Forelimb muscle (tissue), 1 donor: ENCODE measurements at places on chromosomes 3 and 15.
A peak's percentile ranks its signal among the peaks of the same experiment; 100 is the strongest.

DNA sequence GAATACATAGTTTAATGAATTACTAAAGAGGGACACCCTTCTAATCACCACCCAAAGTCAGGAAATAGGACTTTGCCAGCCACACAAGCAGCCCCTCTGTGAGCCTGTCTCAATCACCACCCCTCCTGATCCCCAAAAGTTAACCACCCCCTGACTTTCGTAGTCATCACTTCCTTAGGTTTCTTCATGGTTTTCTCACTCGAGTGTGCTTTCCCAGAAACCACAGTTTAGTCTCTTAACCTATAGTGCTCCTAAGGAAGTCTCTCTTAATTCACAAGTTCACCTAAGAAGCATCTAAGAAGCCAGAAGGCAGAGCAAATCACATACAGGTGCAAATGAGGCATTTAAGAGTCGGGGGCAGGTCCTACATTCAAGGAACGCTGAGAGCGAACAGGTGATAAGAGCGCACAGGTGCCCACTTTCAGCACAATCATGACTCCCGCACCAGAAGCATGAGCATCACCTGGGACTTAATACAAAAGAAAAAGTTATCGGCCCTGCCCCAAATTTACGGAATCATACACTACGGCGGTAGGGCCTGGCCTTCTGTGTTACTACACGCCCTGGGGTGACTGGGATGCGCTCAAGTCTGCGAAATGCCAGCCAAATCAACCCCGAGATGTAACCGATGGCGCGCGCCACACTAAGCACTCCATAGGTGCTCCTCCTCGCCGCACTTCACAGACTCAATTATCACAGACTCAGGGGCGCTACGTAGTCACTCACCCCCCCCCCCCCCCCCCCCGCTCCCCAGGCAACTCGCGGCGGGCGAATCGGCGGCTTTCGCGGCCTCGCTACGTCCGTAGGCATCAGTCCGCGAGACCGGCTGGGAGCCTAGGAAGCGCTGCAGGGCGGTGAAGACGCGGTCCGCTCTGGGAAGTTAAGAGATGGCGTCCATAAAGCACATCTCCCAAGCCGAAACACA, 815 bp downstream of the ULK4 start:
- DNase-seq: no peak

DNA sequence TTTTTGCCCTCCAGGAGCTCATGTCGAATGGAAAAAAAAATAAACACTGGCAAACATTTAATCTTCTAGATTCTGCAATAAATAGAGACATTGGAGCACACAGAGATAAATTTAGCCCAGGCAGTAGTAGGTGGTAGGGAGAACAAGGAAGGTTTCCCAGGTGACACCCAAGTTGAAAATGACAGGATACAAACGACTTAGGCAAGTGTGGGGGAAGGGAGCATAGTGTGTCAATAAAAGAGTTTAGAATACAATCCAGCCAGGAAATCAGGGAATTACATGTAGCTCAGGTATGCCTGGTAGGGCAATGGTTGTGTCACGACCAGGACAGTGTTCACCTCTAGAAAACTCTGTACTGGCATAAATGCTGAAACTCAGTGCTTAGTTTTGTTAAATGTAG, 364.6 kb upstream of the AGTR1 start:
- DNase-seq: no peak

- DNase-seq: no peak
Measured at GRCh38 chr15:37773111-37773860, 161.2 kb upstream of the TMCO5A start.

- no peak for DNase-seq
Measured at GRCh38 chr3:54619531-54619930, 308.3 kb downstream of the LRTM1 start.

- peak; percentile 4 for DNase-seq
Measured at GRCh38 chr3:74614107-74614967, at the start of gene CNTN3. CNTN3 (minus strand) TSS chr3:74614659; CDS start chr3:74521112, 93,547 bp downstream.

GRCh38 chr15:68791431-68792283, 29.0 kb downstream of the ANP32A start:
- DNase-seq: no peak

- DNase-seq: no peak
Measured at GRCh38 chr3:149174901-149175300, 45.5 kb downstream of the HPS3 start.

- DNase-seq: no peak
Measured at GRCh38 chr3:82001276-82001923, 240.0 kb upstream of the GBE1 start.

DNA sequence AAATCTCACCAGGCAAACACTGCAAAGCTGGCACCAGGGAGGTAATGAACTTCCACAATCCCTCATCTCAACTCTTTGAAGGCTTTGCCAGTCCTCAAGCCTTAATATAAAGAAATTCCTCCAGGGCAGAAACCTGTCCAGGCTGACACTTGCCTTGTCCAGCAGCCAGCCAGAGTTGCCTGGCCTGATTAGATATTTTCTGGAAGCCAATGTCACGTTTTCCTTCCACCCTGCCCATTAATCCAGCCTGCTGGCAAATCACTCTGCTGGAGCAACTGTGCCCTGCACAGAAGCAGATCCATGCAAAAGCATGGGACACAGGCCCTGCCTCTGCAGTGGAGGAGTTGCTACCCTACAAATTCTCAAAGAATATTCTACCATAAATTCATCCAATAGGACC, 56.5 kb downstream of the HEG1 start:
- DNase-seq: no peak

- DNase-seq: no peak
Measured at GRCh38 chr3:19967812-19968211, 20.9 kb downstream of the RAB5A start.

DNA sequence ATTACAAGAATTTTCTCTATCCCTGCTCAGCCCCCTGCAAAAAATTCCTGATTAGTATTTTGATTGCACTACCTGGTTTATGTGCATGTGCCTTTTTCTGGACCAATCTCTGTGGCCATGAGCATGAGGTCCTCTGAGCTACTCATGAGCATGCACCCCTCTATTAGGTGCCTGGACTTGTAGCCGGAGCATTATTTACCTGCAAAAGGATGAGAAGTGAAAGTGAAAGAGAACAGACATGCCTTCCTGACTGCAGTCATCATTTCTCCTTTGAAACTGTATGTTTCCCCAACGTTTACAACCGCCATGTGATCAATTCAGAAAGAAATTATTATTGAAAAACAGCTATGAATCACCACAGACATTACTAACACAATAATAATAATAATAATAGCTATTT, 1008.8 kb downstream of the ROBO2 start:
- no peak for DNase-seq

DNA sequence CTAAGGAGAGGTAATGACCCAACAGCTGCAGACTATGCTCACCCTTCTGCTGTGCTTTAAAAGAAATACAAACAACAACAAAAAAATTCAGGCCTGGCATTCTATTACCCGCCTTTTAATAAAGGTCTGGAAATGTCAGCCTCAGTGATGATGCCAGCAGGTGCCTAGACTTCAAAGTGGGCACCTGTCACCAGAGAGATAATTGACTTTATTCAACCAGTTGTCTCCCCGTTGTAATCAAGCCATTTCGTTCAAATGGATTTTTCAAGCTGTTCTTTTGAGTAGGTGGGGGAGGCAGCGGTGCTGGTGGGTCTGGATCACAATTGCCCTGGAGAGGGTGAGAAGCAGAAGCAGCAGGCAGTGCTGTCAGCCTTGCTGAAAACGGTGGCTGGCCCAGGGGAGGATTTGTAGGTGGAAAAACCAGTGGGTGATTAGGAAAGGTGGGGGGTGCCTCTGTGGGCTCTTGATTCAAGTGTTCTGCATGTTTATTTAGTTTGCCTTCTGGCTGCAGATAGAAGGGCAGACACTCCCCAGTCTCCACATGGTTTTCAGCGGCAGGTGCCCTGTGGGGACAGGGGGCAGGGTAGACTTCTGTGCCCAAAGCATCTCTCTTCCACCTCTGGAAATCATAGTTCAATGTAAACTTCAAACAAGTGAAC, 300.2 kb upstream of the SLCO3A1 start:
- no peak for DNase-seq

DNA sequence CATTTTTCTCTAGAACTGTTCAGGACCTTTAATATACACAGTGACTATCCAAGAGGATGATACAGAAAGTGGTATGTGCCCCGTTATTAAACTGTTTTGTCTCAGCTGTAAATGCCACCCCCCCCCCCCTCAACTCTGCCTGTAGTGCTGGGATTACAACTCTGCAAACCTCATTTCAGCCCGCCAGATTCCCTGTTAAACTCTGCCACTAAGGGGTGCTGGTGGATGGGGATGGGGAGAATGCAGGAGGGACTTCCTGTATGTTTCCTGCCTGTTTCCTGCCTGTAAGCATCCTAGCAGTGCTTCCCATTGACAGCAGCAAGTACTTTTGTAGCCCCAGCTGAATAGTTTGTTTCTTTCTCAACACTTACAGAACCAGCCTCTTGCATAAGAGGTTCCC, 301.7 kb upstream of the RORA start:
- no peak for DNase-seq

- no peak for DNase-seq
Measured at GRCh38 chr3:170749765-170750477, 120.1 kb downstream of the RPL22L1 start.

- no peak for DNase-seq
Measured at GRCh38 chr15:57916695-57917094, 148.8 kb downstream of the ALDH1A2 start.

GRCh38 chr3:77536038-77536775, 496.3 kb downstream of the ROBO2 start:
- no peak for DNase-seq

- no peak for DNase-seq
Measured at GRCh38 chr3:8500319-8500988, 1.2 kb upstream of the LMCD1 start.

GRCh38 chr3:9311228-9311627, 51.6 kb upstream of the THUMPD3 start:
- DNase-seq: no peak

- DNase-seq: no peak
Measured at GRCh38 chr3:142987080-142987700, 14.2 kb upstream of the U2SURP start.

DNA sequence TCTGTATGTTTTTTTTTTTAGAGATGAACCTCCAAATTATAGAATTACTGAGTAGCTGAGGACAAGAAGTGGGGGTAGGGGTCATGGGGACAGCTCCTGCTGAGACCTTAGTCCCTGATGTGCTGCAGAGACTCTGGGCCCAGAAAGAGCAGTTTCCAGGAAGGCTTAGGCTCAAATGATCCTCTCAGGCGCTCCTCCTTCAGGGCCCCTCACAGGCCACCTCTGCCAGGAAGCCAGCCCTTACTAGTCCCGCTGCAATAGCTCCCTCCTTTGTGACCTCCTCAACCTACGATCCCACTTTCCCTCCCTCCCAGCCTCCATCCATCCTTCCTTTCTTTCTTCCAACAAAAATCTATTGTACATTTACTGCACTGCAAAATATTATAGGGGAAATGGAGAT, 24.6 kb downstream of the SLC28A1 start:
- no peak for DNase-seq

- no peak for DNase-seq
Measured at GRCh38 chr15:64373360-64373759, 7.9 kb downstream of the PCLAF start.

GRCh38 chr3:99286266-99286845, 352.0 kb upstream of the COL8A1 start:
- DNase-seq: no peak

DNA sequence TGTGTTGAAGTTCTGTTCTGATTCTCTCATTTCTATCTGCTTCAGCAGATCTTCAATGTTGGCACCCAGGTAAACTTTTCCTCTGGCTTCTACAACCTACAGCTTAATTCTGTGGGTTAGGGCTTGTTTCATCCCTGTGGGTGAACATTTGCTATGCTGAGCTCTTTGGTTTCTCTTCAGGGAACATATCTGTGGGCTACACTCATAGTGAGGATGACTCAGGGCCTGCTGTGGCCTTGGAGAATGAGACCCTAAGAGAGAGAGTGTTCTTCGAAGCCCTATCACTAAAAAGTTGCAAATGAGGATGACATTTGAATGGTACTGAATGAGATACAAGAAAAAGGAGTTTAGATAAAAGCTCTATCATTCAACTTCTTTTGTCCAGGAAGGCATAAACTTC, 346.2 kb upstream of the CBLB start:
- DNase-seq: no peak

DNA sequence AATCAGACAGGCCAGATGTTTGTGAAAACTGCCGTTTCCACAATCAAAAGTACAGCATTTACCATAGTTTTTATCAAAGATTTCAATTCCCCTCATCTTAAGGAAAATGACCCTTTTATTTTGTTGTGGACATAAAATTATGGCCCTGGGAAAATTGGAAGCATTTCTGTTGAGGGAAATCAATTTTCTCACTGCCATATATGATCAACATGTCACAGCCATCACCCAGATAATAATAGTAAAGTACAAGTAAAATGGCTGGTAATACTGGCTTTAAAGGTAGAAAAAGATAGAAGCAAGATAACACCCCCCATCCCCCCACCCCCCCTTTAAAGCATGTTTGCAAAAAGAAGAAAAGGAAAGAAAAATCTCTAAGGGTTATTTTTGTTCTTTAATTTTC, 311.7 kb downstream of the WDR72 start:
- no peak for DNase-seq

GRCh38 chr15:101618076-101618475, 34.1 kb downstream of the TM2D3 start:
- DNase-seq: no peak

DNA sequence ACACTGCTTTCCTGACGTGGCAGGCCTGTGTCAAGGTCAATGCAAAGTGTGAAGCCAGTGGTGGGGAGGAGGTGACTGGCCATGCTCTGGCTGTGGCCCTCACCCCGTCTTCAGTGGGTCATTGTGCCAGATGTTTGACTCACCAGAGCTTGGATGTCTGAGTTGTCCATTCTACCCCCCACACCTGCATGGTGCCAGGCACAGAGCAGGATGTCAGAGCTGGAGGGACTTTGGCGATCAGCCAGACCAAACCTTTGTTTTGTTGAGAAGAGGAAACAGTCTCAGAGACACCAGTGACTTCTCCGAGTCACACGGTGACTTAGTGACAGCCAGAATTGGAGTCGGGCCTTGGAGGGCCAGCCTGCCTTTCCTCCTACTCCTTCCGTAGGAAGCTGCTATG, 49.5 kb downstream of the SMAD6 start:
- no peak for DNase-seq

DNA sequence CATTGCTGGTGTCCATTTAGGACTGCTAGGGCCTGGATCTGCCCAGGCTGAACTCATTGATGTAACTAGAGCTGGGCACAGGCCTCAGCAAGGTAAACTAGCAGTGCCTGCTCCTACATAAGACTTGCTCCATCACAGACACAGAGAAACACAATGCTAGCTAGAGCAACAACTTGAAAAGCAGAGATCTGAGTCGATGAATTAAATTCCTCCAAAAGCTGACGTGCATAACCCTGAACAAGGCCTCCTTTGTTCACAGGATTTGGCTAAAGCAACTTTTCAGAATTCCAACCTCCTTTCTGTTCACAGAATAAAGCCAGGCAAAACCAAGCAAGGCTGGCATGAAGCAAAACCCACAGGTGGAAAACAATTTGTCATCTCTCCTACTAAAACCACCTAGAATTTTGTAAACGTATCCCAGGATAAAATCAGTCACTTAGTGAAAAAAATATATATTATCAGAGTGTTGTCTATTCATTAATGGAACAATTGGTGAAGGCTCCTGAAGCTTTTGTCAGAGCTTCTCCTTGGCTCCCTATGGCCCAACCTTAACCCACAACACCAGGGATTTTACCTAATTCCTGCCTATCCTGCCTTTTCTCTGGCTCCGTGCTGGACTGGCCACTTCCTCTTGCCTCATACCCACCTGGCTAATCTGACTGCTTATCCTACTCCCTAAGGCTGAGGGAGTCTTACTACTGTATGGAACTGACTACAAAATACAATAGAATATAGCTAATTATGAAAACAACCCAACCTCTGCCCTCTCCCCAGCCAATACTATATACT, 39.9 kb downstream of the PLCH1 start:
- DNase-seq: no peak

- no peak for DNase-seq
Measured at GRCh38 chr3:2921903-2922302, 188.3 kb downstream of the IL5RA start.
